A549 treated with DMSO at 1 μM for 4 hours (cell line): ENCODE measurements at places on chromosomes 3 and 15. TPM values are rescaled to one million over a fixed set of nuclear protein-coding genes. Genes with fewer than 3 reads are reported as not detected.

CNOT10 gene
- total RNA-seq: 27.4 to 33.1 TPM (median 31.0 TPM) in 5 replicates

DIS3L gene
- 31.8 to 37.6 TPM (median 35.4 TPM) in 5 replicates for total RNA-seq

SLC9A9 gene
- 0.17 to 0.48 TPM (median 0.21 TPM) in 4 of 5 replicates, not detected in the other for total RNA-seq

GABRB3 gene
- 65.5 to 99.5 TPM (median 86.7 TPM) in 5 replicates for total RNA-seq

CADM2 gene
- 0.12 to 0.23 TPM (median 0.17 TPM) in 4 of 5 replicates, not detected in the other for total RNA-seq

PODXL2 gene
- 7.8 to 10.2 TPM (median 10.1 TPM) in 5 replicates for total RNA-seq

AZI2 gene
- total RNA-seq: 37.1 to 47.5 TPM (median 46.1 TPM) in 5 replicates

ZIC1 gene
- total RNA-seq: 0.01 to 0.19 TPM (median 0.09 TPM) in 4 of 5 replicates, not detected in the other

CPNE9 gene
- total RNA-seq: 0.08 to 0.33 TPM (median 0.15 TPM) in 4 of 5 replicates, not detected in the other

ASB7 gene
- total RNA-seq: 10.3 to 14.0 TPM (median 12.9 TPM) in 5 replicates

GNAT1 gene
- 0.09 TPM in 1 of 5 replicates, not detected in the others for total RNA-seq

VIPR1 gene
- 0.46 to 0.82 TPM (median 0.66 TPM) in 5 replicates for total RNA-seq
